ENCODE measurements at places on chromosomes 5 and 9.
A peak's percentile ranks its signal among the peaks of the same experiment; 100 is the strongest.

GRCh38 chr9:95138474-95138873 is 179.0 kb downstream of the FANCC start:
- no peak for DNase-seq

- DNase-seq = no peak
Observed at GRCh38 chr5:24788829-24789514, 144.2 kb upstream of the CDH10 start.

DNA sequence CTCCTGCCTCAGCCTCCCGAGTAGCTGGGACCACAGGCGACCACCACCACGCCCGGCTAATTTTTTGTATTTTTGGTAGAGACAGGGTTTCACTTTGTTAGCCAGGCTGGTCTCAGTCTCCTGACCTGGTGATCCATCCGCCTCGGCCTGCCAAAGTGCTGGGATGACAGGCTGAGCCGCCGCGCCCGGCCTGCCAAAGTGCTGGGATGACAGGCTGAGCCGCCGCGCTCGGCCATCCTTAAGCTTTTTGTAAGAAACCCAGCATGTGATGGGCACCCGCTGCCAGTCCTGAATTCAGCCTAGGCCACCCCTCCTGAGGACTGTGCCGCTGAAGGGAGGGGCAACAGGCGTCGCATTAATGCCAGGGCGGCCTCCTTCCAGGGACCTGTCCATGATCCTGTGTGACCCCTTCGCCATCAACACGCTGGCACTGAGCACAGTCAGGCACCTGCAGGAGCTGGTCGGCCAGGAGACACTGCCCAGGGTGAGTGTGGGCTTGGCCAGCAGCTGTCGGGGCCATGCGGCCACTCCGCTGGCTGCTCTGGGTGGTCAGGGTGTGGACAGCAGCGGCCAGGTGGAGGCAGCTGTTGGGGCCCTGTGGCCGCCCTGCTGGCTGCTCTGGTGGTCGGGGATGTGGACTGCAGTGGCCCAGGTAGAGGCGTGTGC is 10.5 kb downstream of the NELFB start:
- DNase-seq = no peak

DNA sequence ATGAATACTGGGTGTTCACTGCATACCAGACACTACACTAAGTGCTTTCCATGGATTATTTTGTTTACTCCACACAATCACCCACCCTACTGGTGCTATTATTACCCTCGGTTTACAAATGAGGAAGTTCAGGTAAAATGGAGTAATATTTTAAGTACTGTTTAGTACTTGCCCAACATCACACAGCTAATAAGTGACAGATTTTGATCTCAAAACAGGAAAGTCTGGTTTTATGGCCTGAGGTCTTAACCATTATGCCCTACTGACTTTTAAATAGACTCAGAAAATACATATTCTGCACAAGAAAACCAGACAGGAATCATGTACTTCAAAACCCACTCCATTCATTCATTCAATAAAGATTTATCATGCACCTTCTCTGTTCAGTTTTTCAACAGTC is 431.0 kb upstream of the TLE4 start:
- no peak for DNase-seq

- DNase-seq = peak; percentile 13
Observed at GRCh38 chr9:24245988-24246387, 299.7 kb downstream of the IZUMO3 start.

- peak; percentile 66 for DNase-seq
Observed at GRCh38 chr5:115831163-115831768, 10.1 kb downstream of the ATG12 start.

GRCh38 chr5:105392122-105392709 is 1829.6 kb upstream of the NUDT12 start:
- no peak for DNase-seq

DNA sequence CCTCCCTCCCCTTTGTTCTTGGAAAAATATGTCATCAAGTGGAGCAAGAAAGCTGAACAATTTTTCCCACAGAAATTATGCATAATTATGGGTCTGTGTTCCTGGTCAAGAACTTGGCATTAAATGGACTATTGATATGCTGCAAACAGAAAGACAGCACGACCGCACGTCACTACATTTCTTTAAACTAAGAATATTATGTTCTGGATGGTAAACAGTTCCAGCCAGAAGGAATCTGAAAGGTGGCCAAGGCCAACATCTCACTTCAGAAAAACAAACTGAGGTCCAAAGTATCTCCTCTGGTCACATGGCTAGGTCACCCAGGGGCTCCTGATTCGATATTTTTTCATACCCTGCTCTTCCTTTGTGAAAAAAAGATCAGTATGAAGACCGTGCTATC is 173.3 kb upstream of the GAS1 start:
- no peak for DNase-seq

DNA sequence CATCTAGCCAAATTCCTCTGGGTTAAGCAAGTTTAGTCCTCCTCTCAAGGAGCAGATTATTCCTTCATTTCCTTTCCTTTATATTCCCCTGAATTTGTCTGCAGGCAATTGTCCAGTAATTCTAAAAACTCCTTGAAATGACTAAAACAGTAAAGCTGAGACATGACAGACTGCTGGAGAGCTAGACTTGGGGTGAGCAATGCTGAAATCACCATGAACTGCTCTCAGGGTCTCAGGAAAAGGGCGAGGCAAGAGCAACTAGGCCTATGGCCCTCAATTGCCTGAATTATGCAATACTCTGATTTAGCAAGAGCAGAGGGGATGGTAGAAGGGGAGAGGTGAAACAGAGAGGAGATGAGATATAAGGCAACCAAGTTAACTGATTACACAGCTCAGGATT is 172.9 kb upstream of the NREP start:
- DNase-seq = no peak

GRCh38 chr9:33815781-33816180 is 1.2 kb upstream of the UBE2R2 start:
- DNase-seq = no peak

DNA sequence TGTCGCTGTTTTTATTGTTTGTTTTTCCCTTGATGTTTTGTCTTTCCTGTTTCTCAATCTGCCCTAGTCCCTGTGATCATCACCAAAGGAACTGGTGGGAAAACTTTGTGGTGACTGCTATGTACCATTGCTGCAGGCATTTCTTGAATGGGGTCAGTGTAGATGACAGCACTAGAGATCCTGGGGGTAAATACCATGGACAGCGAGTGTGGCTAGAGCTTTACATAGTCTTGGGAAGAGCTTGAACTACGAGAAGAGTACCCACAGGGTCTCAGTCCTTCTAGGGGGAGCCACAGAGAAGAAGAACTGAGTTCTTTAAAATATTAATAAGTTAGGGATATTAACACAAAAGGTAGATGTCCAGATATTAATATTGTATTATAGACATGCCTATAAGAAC is 138.8 kb downstream of the PAM start:
- DNase-seq = no peak

GRCh38 chr9:119101048-119101447 is 268.2 kb downstream of the BRINP1 start:
- DNase-seq = no peak

DNA sequence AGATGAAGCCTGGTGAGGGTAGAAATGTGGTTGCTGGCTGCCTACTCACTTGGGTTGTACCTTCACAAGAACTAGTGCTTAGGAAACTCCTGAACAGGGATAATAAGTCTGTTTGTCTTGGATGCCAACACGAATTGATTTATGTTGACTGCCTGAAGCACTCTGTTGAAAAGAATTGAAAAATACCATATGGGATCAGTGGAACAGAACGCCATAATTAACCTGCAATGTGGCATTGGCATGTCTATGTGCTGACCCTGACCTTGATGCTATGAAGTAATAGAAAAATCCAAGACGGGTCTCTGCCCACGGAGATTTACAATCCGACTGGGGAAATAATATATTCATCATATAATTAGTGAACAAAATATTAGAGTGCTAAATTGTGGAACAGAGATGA is 10.5 kb downstream of the LIX1 start:
- no peak for DNase-seq

DNA sequence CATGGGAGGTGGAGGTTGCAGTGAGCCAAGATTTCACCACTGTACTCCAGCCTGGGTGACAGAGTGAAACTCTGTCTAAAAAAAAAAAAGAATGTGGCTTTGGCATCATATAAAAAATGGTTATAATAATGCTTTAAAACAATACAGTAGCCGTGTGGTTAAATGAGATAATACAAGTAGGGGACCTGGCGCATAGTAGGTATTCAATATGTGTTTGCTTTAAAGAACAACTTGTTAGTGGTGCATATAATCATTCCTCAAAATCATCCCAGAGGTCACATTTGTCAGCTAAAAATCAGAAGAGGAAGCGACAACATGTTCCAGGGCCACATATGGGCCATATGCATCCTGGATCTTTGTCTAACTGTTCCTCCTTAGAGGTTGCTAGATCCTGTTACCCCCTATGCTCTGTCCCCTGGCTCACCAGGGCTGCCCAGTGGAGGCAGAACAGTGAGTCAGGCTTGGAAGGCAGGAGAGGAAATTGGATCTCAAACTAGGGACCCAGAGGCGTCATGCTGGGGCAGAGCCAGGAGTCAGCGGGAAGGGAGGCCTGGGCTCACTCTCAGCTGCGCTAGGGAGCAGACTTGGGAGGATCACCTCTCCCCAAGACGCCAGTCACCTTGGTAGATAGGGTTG is 27.7 kb downstream of the LHX6 start:
- no peak for DNase-seq

GRCh38 chr5:149940077-149940574 is 4.5 kb downstream of the PDE6A start:
- peak; percentile 94 for DNase-seq

DNA sequence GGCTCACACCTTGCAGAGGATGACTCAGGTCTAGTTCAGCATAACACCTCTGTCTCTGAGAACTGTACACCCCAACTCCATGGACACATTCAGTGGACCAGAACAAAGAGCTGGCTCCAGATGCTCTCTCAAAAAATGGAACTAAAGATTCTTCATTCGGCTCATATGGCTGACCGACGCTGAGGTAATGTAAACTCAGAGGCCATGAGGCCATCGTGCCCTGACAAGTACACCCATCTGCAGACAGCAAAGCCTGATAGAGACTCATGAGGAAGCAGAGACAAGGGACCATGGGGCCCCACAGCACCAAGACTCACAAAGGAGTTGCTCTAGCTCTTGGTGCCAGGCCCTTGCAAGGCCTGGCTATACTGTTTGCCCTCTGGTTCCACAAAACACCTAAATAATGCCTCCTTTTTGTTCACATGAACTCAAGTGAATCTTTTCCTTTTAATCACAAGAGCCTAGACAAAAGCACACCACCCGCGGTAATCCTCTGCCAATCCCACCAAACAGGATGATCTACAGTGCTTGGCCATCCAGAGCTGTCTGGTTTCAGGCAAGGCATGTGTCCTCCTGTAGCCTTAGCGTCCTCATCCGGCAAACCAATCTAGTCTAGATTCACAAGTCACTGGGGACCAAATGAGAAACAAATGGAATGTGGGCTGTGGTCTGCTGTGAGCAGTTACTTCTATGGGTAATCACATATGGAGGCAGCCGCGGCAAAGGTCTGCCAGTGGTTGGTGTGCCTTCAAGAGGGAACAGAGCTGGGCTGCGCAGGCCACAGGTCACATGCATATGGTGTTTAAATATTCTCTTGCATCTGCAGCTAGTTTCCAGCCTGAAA is 22.7 kb downstream of the MED27 start:
- no peak for DNase-seq

DNA sequence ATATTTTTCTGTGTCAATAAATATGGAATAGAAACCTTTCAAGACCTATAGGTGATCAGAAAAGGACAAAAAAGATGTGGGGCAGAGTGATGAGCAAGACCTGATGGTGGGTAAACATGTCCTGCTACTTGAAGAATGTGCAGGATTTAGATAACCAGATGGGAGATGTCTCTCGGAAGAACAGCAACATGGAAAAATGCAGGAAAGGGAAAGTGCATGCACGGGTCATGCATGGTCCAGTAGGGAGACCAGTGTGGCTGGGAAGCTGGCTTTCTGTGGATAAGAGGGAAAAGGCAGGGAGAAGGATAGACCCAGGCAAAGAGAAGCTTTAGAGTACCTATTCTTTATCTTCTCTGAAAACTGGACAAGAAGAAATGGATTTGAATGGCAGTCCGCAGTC is 7.1 kb upstream of the CAST start:
- no peak for DNase-seq

DNA sequence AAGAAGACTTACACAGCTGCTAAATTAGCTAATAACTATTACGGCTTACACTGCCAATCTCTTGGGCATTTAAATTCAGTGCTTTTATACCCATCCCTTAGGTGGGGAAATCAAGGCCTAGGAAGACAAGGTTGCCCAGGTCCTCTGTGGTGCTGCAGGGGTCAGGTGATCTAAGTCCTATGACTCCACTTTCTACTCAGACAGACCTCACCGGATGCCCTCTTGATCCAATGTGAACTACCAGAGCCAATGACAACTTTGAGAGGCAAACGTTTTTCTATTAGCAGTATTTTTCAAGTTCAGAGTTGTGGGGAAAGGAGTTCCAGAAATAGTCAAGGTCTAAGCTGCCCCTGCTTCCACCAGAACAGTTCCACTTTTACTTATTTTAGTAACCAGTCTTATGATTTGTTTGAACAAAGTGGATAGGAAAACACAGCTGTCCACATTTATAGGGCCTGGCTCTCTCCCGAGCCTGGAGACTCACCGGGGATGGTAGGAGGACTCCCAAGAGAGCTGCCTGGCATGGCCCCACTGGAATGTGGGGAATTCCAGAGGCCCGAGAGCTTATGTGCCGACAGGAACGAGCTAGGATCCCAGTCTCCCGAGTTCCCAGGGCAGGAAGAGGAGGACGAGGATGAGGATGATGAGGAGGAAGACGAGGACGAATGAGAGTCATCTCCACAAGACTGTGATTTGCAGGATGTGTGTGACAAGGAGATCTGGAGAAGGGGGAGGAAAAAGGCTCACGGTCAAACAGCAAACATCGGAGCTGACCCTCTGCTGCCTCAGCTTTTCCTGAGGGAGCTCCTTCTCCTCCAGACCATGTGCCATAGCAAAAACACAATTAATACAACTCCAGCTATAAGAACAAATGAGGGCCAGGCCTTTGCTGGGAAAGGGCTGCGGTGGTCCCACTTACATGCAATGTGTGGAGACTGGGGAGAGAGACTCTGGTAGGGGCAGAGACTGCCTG is 16.7 kb downstream of the FAM193B start:
- no peak for DNase-seq

- DNase-seq = peak; percentile 51
Observed at GRCh38 chr9:89603767-89604665, 796 bp upstream of the GADD45G start.

DNA sequence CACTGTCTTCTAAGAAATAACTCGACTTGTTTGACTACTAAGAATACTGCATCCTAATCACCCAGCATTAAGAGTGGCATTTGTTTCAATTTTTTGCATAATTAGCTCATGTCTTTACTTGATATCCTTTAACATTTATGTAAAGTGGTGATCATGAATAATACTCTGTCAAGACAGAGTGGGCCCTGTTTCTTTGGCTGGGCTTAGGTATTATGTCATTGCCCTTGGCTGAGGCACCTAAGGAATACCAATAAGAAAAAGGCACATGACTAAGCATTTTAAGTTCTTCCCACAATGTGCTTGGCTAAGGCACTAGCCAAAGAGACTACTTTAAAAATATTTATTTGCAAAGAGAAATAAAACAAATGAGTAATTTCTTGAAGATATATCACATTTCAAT is 308.1 kb downstream of the CTNND2 start:
- DNase-seq = no peak

GRCh38 chr5:165594693-165595092 is 2089.3 kb downstream of the MAT2B start:
- DNase-seq = no peak
